CD4-positive, alpha-beta T cell treated with Interleukin-21 for 1 hour (primary cell): ENCODE measurements at places on chromosomes 7 and 10.
A peak's percentile ranks its signal among the peaks of the same experiment; 100 is the strongest.

GRCh38 chr10:75568450-75569130, 137.2 kb downstream of the LRMDA start:
- DNase-seq: no peak

DNA sequence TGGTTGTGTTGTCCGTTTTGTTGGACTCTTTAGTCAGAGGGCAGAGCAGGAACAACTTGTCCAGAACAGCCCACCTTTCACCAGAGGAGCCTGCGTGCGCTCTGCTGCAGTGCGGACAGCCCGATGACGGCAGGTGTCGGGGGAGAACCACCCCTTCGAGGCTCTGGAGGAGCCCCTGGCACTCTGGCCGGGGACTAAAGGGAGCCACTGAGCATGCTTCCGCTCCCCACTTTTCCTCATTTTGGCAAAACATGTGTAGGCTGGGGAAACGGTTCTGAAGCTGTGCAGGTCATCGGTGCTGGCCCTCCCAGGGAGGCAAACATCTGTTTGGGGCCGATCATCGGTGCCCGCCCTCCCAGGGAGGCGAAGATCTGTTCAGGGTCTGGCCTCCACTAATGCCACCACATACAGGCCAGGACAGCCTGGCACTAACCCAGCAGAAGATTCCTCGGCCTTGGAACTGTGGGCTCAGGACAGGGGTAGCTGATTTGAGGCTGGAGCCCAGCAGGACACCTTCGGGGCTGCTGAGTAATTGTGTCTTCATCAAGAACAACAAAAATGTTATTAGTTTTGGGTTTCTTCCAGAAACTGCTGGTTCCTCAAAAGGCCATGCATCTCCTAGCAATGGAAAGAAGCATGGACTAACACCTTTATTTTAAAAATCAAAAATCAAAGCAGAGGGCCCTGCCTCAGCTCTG, 124.4 kb upstream of the TCERG1L start:
- DNase-seq: no peak

GRCh38 chr7:158061026-158061630, 526.5 kb downstream of the PTPRN2 start:
- no peak for DNase-seq

- DNase-seq: peak; percentile 18
These were observed 51.0 kb downstream of the ORC5 start for GRCh38 chr7:104156842-104157277.

- DNase-seq: no peak
These were observed 8.6 kb upstream of the TARP start for GRCh38 chr7:38282081-38282480.

- no peak for DNase-seq
These were observed 38.4 kb upstream of the PDE1C start for GRCh38 chr7:32108651-32109050.

GRCh38 chr7:2520761-2521290, 1.3 kb downstream of the LFNG start:
- no peak for DNase-seq

DNA sequence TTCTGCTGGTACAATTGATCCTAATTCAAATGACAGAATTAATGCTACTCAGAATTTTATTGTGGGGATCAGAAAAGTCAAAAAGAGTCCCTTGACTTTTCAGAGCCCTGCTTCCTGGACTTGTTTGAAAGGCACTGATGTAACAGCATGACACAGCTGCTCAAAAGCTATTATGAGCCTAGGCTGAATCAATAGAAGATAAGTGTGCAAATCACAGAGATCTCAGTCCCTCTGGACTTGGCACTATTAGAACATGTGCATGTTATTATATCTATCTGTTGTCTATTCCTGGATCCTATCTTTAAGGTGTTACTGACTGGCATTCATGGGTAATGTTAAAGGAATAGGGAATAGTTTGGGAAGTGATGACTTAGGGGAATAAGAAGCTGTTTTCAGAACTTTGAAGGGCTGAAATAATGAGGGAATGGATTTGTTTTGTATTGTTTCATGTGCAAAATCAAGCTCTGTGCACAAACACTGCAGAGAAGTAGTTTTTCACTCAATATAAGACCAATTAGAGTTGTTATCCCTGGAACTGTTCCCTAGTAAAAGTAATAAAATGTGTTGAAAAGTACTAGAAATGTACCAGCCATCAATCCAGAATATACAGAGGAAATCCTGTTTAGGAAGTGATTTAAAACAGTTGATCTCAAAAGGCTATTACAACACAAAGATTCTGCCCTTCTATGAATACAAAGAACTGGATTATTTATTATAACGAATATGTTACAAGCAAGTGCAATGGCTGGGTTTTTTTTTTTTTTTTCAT, 814.9 kb upstream of the C7orf33 start:
- DNase-seq: no peak

- no peak for DNase-seq
These were observed 46.0 kb downstream of the RNF133 start for GRCh38 chr7:122652876-122653275.

GRCh38 chr7:41837916-41838315, 135.0 kb upstream of the INHBA start:
- no peak for DNase-seq

DNA sequence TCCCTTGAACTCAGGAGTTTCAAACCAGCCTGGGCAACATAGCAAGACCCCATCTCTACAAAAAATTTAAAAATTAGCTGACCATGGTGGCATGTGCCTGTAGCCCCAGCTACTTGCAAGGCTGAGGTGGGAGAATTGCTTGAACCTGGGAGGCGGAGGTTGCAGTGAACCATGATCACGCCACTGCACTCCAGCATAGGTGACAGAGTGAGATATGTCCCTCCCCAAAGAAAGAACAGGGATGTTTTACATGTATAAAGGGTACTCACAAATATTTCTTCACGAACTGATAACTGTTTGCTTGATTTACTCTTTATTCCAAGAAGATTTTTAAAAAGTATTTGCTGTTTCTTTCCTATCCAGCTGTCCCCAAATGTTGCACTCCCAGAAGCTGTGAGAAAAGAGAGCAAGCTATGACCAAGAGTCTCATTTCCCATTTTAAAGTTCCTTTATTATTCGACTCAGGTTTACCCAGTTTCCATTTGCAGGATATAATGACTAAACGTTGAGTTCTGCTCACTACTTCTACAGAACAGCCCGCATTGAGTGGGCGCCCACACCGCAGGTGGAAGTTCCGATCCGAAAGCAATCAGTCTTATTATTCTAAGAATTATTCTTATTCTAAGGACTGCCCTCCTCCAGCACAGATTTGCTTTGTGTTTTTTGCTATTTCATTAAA, 90.7 kb downstream of the APBB1IP start:
- no peak for DNase-seq

DNA sequence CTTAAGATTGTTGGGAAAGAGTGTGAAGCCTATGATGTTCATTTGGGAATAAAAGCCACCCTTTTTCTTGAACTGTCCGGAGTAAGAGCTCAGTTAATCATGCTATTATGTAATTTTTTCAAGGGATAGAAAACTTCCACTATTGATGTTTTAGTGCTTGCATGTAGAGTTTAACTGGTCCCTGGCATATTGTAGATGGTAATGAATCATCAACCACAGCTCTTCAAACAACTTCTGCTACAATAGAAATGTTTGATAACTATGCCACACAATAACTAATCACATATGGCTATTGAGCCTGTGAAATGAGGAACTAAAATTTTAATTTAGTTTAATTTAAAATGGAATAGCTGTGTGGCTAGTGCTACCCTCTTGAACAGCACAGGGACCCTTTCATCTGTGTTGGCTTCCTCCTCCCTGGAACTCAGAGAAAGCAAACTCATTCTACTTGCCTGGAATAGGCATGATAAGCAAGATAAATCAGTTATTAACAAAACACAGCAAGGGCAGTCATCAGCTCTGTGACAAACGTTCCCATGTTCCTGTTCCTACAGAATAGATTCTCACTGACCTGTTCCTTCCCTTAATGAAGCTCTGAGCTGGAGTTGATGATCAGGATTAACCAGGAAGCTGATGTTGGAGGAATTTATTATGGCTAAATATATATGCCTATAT, 4.9 kb upstream of the SRI start:
- DNase-seq: no peak
